ENCODE measurements at places on chromosomes 16 and 17. TPM values are rescaled to one million over a fixed set of nuclear protein-coding genes. Genes with fewer than 3 reads are reported as not detected.

The GAST gene
- polyA plus RNA-seq: not detected

The NKD1 gene
- not detected for polyA plus RNA-seq

The AOC3 gene
- not detected for polyA plus RNA-seq

The NPIPB6 gene
- polyA plus RNA-seq: 0.48 TPM

The KRT20 gene
- polyA plus RNA-seq: not detected

The SLC47A1 gene
- polyA plus RNA-seq: 0.76 TPM

The WFDC1 gene
- polyA plus RNA-seq: 0.35 TPM

The CD300LF gene
- not detected for polyA plus RNA-seq

The TMEM208 gene
- 97.0 TPM for polyA plus RNA-seq

The OR1A1 gene
- polyA plus RNA-seq: not detected

The DDX42 gene
- polyA plus RNA-seq: 33.9 TPM

The KRTAP2-1 gene
- not detected for polyA plus RNA-seq

The MSI2 gene
- polyA plus RNA-seq: 5.1 TPM

The CRHR1 gene
- not detected for polyA plus RNA-seq

The RSPRY1 gene
- polyA plus RNA-seq: 43.9 TPM

The TPSG1 gene
- polyA plus RNA-seq: not detected

The UMOD gene
- polyA plus RNA-seq: not detected

The ELMO3 gene
- polyA plus RNA-seq: not detected

The KCNG4 gene
- polyA plus RNA-seq: not detected

The HS3ST3A1 gene
- polyA plus RNA-seq: 39.5 TPM

All from GM23248 (cell line).